ENCODE measurements at places on chromosomes 2 and 18.
A peak's percentile ranks its signal among the peaks of the same experiment; 100 is the strongest.

DNA sequence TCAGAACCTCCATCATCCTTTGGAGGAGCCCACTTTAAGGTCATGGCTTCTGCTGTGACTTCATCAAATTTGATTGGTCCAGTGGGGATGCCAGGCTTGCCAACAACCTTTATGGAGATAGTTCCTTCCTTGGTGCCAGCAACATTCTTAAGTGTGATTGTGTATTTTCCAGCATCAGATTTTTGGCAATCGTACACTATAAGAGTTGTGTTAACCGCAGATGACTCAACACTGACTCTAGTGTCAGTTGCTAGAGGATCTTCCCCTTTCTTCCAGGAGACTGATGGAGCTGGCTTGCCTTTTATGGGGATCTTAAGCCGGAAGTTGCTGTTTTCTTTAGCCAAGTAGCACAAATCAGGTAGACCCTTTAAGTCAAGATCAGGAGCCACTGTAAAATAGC, 98.7 kb downstream of the PLEKHA3 start:
- DNase-seq: no peak

- DNase-seq: no peak
These were observed 446.1 kb downstream of the ARHGAP15 start for GRCh38 chr2:143575340-143575739.

DNA sequence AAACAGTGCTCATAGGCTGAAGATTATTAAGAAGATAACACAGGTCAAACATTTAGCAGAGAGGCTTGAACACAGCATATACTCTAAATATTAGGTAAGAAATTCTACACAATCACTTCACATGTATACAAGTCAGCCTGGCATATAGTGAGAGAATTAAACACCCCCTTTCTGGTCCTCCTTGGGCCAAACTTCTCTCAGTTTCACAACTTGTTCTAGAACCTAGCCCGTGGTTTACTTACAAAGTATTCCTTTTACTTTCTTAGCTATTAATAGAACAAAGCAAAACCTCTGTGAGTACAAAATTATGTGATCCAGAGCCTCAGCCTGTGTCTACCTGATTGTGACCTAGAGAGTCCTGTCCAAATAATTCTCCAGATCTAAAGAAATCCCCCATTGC, 562.8 kb downstream of the TNS1 start:
- DNase-seq: no peak

- no peak for DNase-seq
These were observed 173.0 kb upstream of the REV1 start for GRCh38 chr2:99662761-99663341.

- DNase-seq: no peak
These were observed 249.2 kb downstream of the NBAS start for GRCh38 chr2:15311926-15312325.

- DNase-seq: no peak
These were observed 90.3 kb upstream of the ST3GAL5 start for GRCh38 chr2:85978883-85979780.

DNA sequence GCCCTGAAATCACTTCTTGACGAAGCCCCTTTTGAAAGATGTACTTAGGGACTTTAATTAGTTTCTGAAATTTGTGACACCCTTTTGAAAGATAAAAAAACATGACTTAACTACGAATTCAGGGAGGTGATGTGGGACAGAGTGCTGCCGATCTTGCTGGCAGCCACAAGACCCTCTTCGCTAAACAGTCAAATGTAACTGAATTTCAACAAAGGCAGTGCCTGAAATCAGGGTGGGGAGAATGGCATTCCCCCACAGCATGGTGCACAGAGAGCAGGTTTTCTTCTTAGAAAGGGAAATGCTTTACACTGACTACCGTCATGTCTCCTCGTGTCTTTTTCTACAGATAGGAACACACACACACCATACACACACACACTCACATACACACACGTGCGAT, 640.2 kb upstream of the POU3F3 start:
- peak; percentile 9 for DNase-seq

- DNase-seq: no peak
These were observed 66.3 kb downstream of the IRS1 start for GRCh38 chr2:226733189-226733858.

DNA sequence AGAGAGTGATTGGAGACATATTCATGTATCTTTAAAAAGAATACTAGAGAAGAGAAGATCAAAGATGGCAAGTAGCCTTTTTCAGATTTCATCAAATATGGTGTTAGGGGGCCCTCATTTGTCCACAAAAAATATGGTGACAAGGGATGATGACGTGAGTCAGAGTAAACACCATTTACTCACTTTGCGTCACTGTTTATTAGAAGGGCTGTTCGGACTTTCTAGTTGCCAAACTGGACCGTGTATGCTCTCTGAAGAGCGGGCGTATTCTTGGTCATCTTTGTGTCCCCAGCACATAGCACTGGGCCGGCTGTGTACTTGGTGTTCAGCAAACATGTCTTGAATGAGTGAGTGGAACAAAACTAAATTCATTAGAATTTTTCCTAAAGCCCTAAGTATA, 37.5 kb downstream of the TTC39C start:
- DNase-seq: no peak

GRCh38 chr18:59140302-59140885, 710 bp downstream of the SEC11C start:
- DNase-seq: no peak

GRCh38 chr2:16774980-16775898, 109.6 kb upstream of the CYRIA start:
- DNase-seq: peak; percentile 20

- no peak for DNase-seq
These were observed 36.5 kb downstream of the GALNT14 start for GRCh38 chr2:31101701-31102100.

- DNase-seq: no peak
These were observed 84.3 kb upstream of the CRIM1 start for GRCh38 chr2:36271266-36271665.

DNA sequence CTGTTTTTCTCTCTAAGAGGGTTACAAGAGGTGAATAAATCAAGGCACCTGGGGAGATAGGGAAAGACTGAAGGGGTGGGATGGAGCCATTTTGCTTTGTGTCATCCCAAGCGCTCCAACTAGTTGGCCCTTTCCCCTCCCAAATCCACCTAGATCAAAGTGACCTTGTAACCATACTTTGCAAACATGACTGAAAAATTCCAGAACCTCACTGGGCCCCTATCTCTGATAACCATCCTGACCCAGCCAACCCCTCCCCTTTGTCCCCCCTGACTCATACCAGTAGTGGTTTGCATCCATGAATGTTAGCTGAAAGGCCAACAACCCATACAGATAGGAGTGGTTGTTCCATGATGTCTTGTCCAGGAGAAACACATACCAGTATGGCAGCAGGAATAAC, 3.1 kb downstream of the GGCX start:
- no peak for DNase-seq

DNA sequence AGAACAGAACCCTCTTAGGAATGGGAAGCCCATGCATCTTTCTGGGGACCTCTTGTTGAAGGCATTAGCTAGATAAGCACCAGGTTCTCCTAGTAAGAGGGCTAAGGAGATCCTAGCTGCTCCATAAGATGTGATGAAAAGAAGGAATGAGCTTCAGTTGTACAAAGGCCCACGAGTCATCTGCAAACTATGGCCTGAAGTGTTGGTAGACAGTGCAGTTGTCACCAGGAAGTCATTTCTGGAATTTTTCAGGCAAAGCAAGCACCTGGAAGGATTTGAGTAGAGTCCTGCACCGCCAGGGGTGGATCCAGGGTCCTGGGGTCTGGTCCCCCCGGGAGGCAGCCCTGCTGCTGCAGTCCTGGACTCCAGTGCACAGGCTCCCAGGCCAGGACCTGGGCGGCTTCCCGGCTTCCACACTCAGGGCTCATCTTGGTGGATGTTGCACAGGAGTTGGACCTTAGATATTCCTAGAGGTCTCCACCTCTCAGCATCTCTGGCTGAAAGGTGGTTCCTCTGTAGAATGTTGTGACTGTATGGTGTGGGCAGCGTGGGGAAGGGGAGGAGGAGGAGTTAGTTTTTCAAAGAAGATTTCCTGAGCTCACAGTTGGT, 85.3 kb downstream of the LDLRAD4 start:
- no peak for DNase-seq

DNA sequence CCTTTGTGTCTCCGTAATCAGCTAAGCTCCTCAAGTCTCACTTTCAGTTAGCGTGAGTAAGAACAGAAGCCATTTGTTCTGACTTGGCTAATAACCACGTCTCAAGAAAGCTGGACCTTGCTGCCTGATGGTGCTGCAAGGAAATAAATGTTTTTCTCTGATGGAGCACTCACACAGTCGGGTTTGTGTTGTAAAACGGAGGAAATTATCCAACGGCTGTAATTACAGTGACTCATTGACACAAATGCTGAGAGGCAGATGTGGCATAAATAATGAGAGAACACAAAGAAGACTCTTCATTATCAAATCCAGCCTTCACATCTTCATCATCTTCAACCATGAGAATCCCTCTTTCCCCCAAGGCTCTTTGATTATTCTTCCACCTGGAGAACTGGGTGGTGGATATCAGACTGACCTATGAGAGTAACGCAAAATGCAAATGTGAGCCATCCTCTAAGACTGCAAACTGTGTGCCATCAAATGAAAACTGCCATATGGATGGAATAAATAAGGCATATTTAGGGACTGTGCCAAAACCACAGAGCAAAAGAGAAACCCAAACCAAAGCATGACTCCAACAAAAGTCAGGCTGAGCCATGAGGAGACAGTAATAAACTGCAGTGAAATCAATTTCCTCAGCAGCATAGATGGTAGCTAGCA, 252.6 kb downstream of the RND3 start:
- no peak for DNase-seq

DNA sequence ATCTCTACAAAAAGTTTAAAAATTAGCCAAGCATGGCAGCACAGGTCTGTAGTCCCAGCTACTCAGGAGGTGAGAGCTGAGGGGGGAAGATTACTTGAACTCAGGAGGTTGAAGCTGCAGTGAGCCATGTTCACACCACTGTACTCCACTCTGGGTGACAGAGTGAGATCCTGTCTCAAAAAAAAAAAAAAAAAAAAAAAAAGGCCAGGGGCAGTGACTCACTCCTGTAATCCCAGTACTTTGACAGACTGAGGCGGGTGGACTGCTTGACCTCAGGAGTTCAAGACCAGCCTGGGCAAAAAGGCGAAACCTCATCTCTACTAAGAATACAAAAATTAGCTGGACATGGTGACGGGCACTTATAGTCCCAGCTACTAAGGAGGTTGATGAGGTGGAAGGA, 37.0 kb downstream of the PUM2 start:
- DNase-seq: no peak

- no peak for DNase-seq
These were observed 372.7 kb upstream of the VWC2L start for GRCh38 chr2:214038186-214038585.

DNA sequence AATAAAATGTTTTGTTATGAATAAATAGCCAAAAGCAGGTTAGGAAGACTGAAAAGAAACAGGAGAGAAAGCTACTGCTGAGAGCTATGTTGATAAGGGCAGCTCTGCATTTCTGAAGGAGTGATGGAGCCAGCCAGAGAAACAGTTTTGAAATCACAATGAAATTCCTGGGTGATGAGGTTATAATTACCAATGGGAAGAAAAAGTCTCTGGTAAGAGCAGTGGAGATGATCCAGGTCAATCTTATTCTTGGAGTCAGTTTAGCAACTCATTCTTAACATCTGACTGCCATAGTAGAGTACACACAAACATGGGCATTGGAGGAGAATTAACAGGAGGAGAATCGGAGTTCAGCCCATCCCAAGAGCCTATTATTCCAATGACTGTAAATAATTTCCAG, 2.4 kb downstream of the ALKAL2 start:
- DNase-seq: no peak

- no peak for DNase-seq
These were observed 3.1 kb upstream of the SP5 start for GRCh38 chr2:170711774-170712652.

DNA sequence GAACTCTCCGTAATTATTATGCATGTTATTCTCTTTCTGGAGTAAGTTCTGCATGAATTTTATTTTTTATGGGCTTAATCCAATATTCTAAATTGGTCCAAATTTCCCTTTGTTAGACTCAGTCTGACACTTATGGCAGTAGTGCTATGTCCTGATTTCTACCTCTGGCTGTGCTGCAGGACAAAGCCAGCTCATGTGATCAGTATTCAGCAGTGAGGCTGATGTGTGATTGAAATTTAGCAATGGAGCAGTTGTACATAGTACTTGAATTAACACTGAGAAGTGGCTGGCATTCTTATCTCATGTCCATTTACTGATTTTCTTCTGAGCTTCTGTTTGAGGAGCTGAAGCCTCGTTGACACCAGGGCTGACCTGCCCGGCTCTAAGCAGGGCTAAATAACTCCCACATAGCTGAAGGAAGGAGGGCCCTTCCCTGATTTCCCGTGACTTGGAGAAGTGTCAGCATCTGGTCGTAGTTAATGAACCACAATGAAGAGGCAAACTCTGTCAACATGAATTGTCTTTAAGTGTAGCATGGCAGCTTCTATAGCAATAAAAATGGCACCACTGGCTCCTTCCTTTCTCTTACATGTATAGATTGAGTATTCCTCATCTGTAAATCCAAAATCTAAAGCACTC, 159.0 kb upstream of the RASGRP3 start:
- DNase-seq: no peak

DNA sequence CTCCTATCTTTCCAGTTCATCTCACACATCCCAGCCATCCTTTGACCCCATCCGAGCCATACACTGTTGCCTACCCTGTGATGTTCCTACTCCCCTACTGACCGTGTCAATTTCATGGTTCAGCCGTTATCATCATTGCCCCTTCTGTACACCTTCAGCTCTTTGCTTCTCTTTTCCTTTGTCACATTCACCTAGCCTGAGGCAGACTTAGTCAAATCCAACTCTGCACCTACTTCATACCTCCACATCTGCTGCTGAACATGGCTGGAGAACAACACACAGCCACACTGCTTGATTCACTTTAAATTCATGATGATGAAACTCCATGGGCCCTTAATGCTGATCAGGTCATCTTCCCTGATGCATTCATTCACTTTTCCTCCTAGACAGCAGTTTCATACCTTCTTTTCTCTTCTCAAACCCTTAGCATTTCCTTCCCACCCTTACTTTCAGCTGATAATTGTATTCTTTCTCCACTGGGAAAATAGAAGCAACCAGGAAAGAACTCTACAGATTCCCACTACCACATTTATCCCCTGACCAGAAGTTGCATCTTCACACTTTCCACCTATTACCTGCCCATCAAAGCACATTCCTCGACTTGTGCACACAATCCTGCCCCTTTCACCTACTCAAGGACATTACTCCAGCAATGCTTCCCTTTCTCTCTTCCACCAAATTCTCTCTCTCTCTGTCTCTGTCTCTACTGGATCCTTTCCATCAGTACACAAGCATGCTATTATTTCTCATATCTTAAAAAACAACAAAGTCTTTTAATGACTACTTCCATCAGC, 59.6 kb downstream of the PKDCC start:
- no peak for DNase-seq

DNA sequence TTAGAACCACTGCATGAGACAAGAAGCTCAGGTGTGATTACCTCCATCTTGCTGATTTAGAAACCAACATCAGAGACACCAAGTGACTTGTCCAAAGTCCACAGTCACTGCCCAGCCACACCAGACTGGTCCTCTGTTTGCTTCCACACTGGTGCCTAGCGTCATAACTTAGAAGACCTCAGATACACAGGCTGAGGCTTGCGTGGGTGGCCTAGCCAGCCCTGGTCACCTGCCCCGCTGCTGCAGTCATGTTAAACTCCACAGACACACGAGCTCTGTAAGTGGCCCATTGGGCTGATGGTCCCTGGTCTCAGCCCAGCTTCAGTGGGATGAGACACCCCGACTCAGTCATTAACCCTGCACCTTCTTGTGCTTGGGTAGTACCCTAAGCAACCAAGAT, 47.1 kb downstream of the CNGA3 start:
- DNase-seq: no peak
